Thymus (tissue), 14 donors: ENCODE measurements at places on chromosomes 1 and 21. TPM values are rescaled to one million over a fixed set of nuclear protein-coding genes. Genes with fewer than 3 reads are reported as not detected.

The LRP8 gene
- 4.5 TPM for total RNA-seq

The PCSK9 gene
- 0.09 TPM for total RNA-seq

The BSND gene
- total RNA-seq: 0.14 TPM

The SEC16B gene
- total RNA-seq: 0.28 TPM

The A3GALT2 gene
- not detected for total RNA-seq

The SLC35F3 gene
- 3.2 TPM for total RNA-seq

The CTSS gene
- total RNA-seq: 104 TPM

The SLX9 gene
- total RNA-seq: 29.0 TPM

The TRAF3IP3 gene
- total RNA-seq: 241 TPM

The BLACAT1 gene
- 0.05 TPM for total RNA-seq

The PRR9 gene
- total RNA-seq: 0.33 TPM

The SUCO gene
- total RNA-seq: 27.2 TPM

The CFHR1 gene
- 1.3 TPM for total RNA-seq

The TRIM58 gene
- total RNA-seq: 0.66 TPM
